GM20000 (cell line): ENCODE measurements at places on chromosomes 7 and 10.

DNA sequence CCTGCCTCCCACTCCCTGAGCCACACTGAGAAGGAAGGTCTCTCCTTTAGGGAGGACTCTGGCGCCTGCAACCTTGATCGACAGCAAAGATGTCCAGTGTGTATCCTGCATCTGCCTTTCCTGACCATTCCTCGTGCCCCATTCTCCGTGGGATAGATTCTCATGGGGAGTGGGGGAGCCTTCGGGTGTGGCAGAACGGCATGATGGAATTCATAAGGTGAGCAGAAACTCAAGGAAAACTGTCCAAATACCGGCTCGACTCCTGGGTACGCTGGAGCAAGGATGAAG lies 636 bp upstream of the RARRES2 start:
- no peak for DNase-seq

DNA sequence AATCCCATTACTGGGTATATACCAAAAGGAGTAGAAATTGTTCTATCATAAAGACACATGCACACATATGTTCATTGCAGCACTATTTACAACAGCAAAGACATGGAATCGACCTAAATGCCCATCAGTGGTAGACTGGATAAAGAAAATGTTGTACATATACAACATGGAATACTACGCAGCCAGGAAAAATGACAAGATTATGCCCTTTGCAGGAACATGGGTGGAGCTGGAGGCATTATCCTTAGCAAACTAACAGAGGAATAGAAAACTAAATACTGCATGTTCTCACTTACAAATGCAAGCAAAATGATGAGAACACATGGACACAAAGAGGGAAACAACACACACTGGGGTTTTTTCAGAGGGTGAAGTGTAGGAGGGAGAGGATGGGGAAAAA lies 300.2 kb downstream of the BAMBI start:
- DNase-seq: no peak

DNA sequence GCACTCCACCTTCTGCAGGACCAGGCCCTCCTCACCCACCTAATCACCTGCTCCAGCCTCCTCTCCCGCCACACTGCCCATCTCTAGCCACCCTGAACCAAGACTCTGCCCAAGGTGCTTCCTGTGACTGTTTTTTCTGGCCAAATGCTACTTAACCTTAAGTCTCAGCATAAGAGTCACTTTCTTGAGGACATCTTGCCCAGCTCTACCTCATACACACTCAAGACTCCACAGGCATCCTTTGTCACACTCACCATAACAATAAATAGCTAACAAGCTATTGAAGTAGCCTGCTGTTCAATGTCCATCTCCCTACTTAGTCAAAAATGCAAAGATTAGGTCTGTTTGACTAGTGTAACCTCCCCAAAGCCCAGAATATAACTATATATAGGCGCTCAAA lies 455.4 kb upstream of the NFE2L3 start:
- no peak for DNase-seq

DNA sequence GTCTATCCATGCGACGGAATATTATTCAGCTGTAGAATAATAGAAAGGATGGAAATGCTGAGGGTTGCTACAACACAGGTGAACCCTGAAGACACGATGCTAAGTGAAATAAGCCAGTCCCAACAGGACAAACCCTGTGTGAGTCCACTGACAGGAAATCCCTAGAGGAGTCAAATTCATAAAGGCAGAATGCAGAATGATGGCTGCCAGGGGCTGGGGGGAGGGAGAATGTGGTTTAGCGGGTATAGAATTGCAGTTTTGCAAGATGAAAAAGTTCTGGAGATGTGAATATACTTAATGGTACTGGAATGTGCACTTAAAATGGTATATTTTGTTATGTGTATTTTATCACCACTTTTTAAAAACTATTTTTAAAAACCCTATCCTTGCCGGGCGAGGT lies 36.9 kb upstream of the DOCK1 start:
- no peak for DNase-seq

DNA sequence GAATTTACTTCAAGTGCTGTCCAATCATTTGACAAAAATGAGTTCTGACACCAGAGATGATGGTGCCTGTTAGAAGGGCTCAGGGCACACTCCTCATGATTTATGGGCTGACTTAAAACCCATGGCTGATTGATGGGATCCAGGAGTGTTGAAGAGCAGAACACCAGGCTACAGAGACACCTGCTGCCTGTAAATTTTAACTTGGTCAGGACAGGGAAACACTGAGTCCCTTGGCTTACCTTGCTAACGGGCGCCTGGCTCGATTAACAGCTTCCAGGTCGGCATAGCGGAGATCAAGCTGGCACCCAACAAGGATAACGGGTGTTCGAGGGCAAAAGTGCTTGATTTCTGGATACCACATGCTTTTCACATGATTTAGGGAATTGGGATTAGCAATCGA lies 51.4 kb downstream of the RHOBTB1 start:
- no peak for DNase-seq

- no peak for DNase-seq
Measured at GRCh38 chr7:149027611-149028345, 527 bp downstream of the PDIA4 start.

DNA sequence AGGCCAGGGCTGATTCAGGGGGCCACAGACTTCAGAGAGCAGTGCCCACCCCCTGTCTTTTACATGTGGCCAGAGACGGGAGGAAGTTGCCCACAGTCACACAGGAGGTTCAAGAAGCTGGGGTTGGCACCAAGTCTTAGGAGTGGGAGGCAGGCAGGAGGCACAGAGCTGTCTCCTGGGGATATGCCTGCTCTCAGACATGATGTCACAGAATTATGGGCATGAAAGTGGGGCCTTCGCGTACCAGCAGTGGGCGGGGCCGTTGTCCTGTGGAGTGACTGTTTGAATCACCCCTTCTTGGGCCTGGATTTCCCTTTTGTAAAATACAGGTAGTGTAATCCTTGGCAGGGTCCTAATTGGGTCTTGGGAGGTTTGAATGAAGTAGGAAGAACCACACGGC lies 81.2 kb upstream of the PPIF start:
- no peak for DNase-seq

GRCh38 chr10:109647627-109648026 lies 275.7 kb downstream of the XPNPEP1 start:
- DNase-seq: no peak

GRCh38 chr10:1402816-1403507 lies 334.4 kb downstream of the ADARB2 start:
- DNase-seq: no peak

DNA sequence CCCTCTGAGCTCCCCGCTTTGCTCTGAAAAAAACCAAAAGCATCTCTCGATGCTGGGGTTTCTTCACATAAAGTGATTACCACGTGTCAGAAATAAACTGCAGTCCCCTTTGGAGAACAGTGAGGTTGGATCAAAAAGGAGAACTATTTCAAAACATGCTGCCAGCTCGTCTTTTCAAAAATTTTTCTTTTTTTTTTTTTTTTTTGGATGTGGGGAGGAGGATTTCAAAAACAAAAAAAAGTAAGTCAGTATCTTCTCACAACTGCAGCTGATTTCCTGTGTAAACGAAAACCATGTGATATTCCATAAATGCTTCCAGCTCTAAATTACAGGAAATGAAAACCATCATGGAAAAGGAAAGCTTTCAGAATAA lies 155.0 kb upstream of the LYZL2 start:
- no peak for DNase-seq

GRCh38 chr7:129238546-129238945 lies 13.7 kb downstream of the AHCYL2 start:
- no peak for DNase-seq

- no peak for DNase-seq
Measured at GRCh38 chr10:78849115-78849514, 219.7 kb upstream of the ZMIZ1 start.

GRCh38 chr7:158740657-158741293 lies 36.2 kb upstream of the NCAPG2 start:
- no peak for DNase-seq

GRCh38 chr7:163298-163695 lies 29.1 kb upstream of the FAM20C start:
- no peak for DNase-seq

DNA sequence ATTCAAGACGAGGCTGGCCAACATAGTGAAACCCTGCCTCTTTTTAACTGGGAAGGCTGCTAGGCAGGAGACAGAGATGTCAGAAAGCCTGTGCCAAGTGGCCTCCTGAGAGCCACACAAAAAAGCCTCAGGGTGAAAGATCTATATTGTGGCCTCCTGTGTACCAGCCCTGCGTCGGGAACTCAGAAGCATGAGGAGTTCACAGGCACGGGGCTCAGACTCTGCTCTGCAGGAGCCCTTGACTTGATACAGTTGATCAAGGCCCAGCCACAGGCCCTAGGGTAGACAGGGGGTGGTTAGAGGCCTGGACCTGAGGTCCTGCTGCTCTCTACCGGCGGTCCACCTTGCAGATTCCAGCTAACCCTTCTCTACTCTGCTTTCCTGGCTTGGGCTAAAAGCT lies 30.2 kb downstream of the FAM241B start:
- DNase-seq: no peak

DNA sequence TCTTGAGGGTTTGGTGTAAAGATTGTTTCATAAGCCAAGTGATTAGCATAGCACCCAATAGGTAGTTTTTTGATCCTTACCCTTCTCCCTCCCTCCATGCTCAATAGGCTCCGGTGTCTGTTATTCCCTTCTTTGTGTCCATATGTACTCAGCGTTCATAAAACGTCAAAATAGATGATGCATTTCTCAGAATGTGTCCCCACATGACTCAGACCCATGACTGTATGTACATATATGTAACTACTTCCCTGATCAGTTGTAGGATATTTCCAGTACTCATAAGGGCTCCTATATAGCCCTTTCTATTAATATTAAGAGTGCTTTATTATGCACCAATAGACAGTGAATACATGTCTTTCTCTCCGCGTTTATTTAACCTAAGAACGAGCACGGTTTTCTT lies 466.9 kb downstream of the KIF20B start:
- DNase-seq: no peak

GRCh38 chr7:50781381-50782293 lies 1.1 kb downstream of the GRB10 start:
- DNase-seq: no peak

GRCh38 chr7:145868935-145869334 lies 247.7 kb upstream of the CNTNAP2 start:
- no peak for DNase-seq

GRCh38 chr7:13933091-13933490 lies 56.4 kb downstream of the ETV1 start:
- DNase-seq: no peak

GRCh38 chr10:2610946-2611345 lies 456.4 kb upstream of the PFKP start:
- no peak for DNase-seq

- DNase-seq: peak; percentile 71
Measured at GRCh38 chr10:80699602-80700039, 161.9 kb downstream of the SH2D4B start.

DNA sequence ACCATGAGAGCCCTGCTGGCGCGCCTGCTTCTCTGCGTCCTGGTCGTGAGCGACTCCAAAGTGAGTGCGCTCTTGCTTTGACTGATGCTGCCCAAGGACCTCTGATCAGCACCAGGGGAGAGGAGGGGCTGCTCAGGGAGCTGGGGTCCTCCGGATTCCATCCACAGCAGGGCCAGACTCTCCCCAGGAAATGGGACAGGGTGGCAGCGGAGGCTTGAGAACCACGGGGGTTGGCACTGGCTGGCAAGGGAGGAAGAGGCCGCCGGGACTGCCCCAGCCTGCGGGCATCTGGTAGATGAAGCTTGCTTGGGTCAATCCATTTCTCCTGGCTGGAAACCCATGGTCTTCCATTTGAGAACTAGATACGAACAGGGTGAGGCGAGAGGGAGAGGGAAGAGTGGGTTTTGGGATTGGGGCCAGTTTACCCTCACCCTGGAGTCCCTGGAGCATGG lies 647 bp downstream of the PLAU start:
- no peak for DNase-seq
